ENCODE measurements at places on chromosomes 16 and 17.

DNA sequence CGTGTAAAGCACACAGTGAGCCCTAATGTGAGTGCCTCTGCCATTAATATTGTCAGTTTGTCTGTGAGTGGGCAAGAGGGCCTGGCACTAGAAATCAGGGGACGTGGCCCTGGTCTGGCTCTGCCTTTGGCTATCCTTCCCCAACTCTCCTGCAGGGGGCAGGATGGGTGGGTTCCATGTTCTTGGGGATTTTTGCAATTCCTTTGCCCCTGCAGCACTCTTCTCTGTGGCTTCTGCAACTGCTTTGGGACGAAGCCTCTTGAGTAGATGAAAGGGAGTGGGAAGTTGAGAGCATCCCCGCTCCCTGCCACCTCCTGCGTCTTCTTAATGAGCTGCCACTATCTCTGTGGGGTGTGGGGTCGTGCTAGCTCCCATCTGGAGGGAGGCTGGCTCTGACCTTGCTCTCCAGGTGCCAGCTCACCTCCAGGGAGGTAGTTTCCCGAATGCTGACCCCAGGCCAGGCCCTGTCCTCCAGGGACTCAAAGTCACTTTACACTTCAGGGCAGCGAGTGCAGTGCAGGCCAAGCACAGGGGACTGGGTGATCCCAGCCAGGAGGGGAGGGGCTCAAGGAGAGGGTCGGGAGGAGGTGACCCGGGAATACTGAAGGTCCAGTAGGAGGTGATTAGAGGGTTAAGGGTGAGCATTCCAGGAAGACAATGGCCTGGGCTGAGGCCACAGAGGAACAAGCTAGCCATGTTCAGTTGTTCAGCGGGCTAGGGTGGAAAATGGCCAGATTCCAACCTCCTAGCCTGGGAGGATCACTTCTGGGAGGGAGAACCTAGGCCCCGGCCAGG is 121.0 kb upstream of the NLRP1 start:
- DNase-seq: no peak

DNA sequence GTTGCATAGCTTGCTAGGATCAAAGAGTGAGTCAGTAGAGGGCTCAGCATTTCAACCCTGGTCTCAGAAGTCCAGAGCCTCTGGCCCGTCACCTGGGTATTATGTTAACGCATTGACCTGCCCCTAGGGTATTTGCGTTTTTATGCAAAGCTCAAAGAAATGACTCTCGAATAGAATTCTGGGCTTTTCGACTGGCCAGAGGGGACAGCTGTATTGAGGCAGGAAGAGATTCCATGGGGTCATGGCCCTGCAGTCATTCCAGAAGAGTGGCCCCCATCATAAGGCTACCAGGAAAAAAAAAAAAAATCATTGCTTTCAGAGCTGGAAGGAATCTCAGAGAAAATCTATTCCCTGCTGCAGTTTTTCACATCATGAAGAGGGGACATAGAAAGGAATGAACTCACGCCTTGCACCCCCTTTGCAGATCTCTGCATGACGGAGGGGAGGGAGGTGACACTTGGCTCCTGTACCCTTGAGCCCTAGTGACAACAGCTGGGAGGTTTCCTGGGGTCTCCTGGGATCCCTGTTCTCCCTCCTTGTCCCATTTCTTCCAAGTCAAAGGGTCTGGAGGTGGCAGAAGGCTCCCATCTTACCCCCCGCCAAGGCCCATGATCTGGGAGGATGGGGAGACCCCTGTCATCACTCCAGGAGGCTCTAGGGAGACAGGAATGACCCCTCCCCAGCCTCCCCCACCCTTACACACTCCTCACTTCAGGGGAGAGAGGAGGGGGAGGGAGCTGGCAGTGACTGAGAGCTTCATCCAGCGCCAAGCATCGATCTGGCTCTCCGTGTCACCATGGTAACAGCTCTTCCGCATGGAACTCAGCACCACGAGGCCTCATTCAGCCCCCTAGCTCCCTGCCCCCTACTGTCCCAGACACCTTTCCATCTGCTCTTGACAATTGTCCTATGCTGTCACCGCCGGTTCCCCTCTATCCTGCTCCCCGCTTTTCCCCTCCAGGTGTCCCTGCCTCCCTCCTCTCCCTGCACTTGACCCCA is 35.8 kb downstream of the GP2 start:
- no peak for DNase-seq

GRCh38 chr16:85027958-85028684 is 526 bp downstream of the KIAA0513 start:
- no peak for DNase-seq

GRCh38 chr17:72113751-72114150 is 7.1 kb upstream of the SOX9 start:
- DNase-seq: no peak

DNA sequence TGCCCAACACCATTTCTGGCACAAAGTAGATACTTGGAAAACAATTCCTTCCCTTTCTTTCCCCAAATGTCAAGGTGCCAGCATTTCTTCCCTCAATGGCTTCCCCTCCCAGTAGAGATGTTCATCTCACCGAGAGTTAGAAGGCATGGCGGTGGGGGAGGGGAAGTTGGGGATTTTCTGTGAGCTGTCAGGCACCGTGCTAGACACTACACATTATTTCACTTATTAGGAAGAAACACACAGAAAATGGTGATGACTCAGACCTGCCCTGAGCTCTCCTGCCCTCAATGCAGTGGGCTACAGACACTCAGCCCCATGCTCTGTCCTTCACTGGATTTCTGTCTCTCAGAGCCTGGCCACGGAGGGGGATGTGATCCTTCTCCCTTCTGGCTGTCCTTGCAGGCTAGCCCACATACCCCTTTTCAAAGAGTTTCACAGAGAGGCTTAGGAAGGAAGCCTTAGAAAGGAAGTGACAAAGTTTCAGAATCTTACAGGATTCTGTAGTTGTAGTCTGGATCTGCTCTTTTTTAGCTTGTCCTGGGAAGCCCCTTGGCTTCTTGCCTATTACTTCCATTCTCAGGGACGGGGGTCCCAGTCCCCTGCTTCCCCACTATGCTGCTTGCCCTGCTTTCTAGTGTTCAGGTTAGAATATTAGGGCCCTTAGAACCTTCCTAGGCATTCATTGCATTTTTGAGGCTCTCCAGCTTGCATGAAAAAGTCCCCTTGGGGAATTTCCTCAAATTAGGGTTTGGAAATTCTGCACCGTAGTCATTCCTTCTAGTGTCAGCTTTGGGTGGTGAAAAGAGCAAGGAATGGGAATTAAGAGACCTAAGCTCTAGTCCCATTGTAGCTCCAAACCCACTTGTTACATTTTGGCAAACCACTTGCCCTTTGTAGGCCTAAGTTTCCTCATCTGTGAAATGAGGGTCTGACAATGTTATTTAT is 12.2 kb upstream of the CCL5 start:
- DNase-seq: no peak

DNA sequence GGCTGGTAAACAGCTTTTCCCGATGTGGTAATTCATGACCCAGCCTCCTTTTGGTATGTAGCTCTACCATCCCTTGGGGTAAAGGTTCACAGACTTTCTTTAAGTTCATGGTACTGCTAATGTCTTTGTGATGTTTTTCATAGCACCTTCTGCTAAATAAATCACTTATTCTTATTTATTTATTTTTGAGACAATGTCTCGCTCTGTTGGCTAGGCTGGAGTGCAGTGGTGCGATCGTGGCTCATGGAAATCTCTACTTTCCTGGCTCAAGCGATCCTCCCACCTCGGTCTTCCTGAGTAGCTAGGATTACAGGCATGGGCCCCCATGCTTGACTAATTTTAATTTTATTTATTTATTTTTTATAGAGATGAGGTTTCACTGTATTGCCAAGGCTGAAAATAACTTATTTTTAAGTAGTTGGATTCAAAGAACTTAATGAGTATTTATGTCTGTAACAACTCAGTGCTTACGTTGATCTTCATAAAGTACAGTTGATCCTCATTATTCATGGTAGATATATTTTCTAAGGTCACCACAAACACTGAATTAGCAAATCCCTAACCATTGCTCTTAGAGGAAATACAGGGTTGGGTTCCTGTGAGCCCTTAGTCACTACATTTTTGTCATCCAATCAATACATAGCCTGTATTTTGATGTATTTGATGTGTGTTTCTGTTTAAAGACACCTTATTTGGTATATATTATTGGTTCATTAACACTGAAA is 97.1 kb downstream of the SHISA9 start:
- DNase-seq: no peak

GRCh38 chr16:4692460-4693295 is 684 bp upstream of the NUDT16L1 start:
- DNase-seq: no peak

DNA sequence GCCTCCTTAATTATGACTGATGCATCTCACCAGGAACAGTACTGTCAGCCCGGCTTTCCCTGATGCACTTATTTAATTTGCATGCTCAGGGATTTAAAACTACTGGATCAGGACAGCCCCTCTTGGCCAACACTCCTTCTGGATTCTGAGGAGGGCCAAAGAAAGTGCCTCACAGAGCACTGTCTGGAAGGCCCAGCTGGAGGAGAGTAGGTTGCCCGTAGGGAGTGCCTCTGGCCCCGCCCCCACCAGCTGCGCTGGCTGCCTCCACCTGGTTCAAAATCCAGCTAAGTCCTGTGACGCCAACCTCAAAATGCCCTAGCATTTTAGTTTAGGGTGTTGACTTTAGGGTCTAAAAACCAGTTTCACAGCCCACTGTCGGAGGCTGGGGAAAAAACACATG is 49.4 kb upstream of the SREBF1 start:
- DNase-seq: no peak

- DNase-seq: no peak
These were observed 95.1 kb downstream of the SOX9 start for GRCh38 chr17:72215928-72216327.

DNA sequence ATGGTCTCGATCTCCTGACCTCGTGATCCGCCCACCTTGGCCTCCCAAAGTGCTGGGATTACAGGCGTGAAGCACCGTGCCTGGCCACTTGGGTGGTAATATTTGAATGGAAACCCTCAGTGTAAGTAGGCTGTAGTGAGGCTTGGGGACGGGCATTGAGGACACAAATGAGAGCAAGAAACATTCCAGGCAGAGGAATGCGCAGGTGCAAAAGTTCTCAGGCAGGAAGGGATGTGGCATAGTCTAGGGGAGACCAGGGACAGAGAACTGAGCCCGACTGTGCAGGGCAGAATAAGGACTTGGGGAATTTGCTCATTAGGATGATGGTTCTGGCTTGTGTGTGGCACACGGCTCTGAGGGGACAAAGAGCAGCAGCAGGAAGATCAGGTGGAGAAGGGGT is 54.8 kb downstream of the GRB2 start:
- DNase-seq: no peak

- DNase-seq: no peak
These were observed 383.0 kb upstream of the PMFBP1 start for GRCh38 chr16:72554935-72555334.

DNA sequence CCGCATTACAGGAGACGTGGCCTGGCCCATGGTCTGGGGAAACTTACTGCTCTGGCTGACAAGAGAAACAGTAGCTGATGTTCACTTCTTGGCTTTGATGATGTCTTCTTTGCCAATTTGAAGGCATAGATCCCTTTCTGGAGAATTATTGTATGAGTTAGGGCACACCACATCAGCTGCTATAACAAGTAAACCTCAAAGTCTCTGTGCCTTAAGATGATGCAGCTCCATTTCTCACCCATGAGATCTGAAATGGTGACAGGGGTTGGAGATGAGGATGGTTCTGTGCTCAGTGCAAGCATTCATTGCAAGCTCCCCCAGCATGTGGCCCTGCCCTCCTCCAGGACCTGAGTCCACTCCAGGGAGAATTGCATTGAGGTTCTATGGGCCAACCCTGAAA is 157.4 kb downstream of the IRX5 start:
- DNase-seq: no peak

DNA sequence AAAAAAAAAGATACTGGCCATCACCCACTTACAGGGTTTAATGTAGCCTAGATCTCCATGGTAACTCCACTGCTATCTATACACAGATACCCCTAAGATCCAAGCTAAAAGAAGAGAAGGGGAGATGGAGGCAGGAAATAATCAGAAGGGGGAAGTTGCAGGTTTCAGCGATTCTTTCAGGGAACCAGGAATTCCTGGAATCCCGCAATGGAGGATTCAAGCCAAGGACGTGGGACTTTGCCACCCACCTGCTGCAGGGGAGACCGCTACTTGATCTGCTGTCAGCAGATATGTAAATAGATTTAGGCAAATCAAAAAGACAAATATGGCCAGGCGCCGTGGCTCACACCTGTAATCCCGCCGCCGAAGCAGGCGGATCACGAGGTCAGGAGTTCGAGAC is 121.1 kb downstream of the AIPL1 start:
- DNase-seq: no peak

GRCh38 chr17:69333561-69333960 is 6.6 kb upstream of the ABCA5 start:
- no peak for DNase-seq

GRCh38 chr16:85673529-85674417 is 15.0 kb downstream of the GINS2 start:
- DNase-seq: no peak

DNA sequence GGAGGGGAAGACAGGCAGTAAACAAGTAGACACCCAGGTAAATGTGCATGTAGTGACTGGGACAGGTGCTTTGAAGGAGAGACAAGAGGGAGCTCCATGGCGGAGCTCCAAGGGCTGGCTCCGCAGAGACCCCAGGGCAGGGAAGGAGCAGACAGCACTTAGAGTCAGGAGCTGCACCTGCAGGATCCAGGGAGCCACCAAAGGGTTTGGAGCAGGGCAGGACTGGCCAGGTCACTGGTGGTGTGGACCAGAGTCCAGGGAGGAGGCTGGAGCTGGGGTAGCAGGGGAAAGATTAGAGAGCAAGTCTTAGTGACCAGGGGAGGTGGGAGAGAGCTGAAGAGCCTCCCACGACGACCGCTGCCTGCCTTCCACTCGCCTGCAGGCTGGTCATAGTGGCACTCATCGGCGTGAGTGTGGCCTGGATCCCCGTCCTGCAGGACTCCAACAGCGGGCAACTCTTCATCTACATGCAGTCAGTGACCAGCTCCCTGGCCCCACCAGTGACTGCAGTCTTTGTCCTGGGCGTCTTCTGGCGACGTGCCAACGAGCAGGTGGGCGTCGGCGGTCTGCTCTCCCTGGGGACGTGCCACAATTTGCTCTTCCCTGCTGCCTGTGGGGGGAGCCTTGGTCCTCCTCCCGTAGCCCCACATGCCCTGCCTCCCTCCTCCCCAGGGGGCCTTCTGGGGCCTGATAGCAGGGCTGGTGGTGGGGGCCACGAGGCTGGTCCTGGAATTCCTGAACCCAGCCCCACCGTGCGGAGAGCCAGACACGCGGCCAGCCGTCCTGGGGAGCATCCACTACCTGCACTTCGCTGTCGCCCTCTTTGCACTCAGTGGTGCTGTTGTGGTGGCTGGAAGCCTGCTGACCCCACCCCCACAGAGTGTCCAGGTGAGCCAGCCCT is 14.7 kb upstream of the FAM83G start:
- no peak for DNase-seq

- DNase-seq: no peak
These were observed 91.3 kb upstream of the PLEKHM1 start for GRCh38 chr17:45581860-45582259.

DNA sequence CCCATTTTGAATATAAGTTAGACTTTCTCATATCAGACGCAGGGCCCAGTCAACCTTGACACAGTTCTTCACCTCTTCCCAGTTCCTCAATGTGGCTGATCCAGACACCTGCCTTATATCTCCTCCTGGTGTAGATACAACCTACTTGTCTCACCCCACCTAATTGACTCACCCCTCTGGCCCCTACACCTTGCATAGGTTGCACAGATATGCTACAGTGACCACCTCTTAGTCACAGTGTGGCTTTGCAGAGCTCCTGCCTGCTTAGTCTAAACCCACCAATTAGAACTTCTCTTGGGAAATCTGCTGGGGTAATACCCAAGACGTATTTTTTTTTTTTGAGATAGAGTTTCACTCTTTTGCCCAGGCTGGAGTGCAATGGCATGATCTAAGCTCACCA is 16.8 kb downstream of the CHP2 start:
- no peak for DNase-seq
